Suppressor macrophage treated with lipopolysaccharide for 1 hour (primary cell): ENCODE measurements at places on chromosomes 2 and 18.
A peak's percentile ranks its signal among the peaks of the same experiment; 100 is the strongest.

DNA sequence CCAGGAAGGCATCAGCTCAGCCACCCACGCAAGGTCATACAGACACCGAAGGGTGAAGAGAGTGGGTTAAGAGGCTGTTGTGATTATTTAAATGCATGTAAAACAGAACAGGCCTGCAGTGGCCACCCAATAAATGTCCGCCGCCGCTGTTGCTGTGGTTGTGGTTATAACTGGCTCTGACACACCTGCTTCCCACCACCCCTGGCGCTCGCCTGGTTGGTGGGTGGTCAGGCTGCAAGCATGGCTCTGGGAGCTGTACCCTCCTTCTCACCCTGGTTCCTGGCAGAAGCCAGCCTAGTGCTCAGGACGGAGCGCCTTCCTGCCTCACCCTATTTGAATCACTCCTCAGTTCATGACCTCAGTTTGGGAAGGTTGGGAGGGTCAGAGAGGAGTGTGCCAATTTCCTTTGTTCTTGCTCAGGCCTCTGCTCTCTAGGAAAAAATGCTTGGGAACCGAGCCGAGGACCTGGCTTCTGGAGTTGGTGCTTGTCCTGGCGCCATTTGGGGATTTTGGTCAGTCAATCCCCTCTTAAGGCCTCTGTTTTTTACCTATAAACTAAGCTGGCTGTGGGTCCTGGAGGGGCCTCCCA is 5.3 kb upstream of the CRYBA2 start:
- no peak for DNase-seq

- DNase-seq = no peak
These were observed 523.1 kb downstream of the XIRP2 start for GRCh38 chr2:167411367-167411766.

- DNase-seq = no peak
These were observed 22.2 kb downstream of the TSN start for GRCh38 chr2:121777699-121778058.

GRCh38 chr2:151878655-151879563 is 50.7 kb upstream of the ARL5A start:
- DNase-seq = peak; percentile 93

GRCh38 chr2:108412995-108413710 is 35.4 kb downstream of the SULT1C4 start:
- DNase-seq = no peak

- no peak for DNase-seq
These were observed 65.9 kb downstream of the ADI1 start for GRCh38 chr2:3453190-3453999.

DNA sequence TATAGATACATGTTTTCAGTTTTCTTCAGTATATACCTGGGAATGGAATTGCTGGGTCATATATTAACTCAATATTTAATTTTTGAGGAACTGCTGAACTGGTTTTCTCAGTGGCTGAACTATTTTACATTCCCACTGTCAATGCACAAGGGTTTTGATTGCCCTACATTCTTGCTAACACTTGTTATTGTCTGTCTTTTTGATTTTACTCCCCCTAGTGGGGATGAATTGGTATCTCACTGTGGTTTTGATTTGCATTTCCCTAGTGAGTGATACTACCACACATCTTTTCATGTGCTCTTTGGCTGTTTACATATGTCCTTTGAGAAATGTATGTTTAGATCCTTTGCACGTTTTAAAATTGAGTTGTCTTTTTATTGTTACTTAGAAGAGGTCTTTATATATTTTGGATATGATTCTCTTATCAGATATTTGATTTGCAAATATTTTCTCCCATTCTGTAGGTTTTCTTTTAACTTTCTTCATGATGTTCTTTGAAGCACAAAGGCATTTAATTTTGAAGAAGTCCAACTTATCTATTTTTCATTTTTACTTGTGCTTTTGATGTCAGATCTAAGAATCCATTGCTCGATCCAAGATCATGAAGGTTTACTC is 36.2 kb downstream of the ASB1 start:
- peak; percentile 55 for DNase-seq

DNA sequence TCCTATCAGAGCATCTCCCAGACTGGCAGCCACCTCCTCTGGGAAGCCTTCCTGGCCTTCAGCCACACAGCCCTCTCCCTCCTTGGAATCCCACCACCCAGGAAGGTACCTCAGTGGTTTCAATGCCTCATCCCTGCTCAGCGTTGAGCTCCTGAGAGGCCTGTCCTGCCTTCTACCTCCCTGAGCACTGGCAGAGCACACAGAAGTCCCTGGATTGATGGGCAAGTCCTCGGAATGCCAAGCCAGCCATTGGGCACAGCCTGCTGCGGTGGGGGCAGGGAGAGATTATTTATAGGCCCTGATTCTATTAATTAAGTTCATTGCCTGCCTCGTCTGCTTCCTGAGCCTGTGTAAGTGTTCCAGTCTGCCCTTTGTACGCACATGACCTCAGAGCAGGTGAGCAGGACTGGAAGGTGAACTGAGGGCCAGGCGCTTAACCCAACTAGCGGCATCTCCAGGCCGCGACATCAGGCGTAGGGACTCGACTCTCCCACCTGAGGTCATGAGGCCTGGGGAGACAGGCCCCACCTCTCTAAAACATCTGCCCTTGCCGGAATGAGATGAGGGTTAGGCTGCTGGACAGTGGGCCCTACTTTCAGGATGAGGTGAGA is 63.4 kb downstream of the SMAD7 start:
- no peak for DNase-seq

DNA sequence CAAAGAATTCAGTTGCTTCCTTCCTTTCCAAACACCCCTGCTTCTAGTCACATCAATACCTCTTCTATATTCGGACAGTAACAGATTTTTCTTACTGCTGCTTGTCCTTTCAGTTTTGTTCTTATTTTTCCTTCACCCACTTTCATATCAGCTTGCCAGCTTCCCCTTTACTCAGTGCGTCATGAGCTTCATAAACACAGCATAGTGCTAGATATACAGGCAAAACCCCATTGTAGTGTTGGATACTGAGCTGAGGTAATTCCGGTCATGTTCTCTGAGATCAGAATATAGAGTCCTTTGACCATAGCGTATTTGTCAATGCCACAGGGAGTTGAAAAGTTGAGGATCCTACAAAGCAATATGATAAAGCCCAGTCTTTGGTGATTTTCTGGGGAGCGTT is 2.4 kb downstream of the FARP2 start:
- peak; percentile 88 for DNase-seq

DNA sequence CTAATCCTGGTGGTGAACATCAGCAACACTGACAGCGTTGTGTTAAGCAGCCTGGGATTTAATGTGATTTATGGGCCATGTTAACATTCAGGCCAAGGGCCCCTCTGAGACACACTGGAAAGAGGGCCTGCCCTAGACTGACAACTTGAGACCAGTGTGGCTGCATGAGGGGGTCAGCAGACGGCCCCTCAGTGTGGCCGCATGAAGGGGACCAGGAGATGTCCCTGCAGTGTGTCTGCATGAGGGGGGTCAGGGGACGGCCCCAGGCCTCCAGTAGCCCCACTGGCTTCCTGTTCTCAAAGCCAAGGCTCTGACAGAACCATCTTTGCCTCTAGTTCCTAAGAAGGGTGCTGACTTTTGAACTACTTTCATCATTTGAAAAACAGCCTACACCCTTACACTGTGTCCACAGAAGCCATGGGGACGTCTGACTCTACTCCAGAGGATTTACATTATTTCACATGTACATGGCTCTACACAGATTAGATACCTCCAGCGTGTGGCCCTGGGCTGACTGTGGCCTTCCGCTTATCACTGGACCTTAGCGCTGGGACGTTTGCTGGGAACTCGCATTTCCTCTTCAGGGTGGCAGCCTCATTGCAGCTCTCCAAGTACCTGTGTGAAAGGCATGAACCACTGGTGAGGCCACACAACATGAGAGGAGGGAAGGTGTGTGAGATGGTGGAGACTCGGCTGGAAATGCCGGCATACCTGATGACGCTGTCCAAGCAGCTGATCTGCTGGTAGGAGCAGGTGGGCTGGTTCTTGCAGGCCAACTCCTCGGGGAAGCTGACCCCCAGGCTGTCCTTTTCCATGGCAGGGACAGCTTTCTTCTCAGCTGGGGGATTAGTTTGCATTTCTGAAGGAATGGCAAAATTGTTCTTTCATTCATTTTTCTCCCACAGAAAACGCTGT is 18.2 kb upstream of the HES6 start:
- no peak for DNase-seq

DNA sequence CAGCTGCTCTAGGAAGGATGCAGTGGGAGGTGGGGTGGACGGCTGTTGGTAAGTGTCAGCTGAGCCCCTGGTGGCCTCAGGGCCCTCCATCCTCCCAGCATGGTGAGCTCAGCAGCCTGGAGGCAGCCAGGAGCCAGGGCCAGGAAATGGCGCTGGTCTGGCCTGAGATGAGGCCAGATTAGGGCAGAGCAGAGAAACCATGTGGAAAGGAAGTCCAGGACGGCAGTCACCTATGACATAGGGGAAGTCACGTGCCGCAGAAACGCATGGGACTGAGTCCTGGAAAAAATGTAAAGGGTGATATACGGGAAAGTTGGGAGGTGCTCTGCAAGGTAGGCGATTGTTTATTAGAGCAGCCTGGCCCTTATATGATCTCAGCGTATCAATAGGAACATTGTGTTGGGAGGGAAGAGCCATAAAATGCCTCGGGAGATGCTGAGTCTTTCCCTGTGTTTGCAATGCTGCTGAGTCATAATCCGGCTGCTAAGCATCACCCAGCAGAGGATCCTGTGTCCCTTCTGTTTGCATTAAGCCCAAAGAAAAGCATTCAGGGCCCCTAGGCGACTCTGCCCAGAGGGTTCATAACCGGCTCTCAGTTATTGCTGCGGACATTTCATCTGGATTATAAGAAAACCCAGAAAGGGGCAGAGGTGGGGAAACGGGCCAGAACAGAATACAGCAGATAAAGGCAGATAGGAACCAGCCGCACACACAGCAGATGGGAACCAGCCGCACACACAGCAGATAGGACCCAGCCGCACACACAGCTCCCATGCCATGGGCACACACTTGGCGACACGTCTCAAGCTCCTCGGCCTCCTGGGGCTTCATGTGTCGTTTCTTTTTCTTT is 30.3 kb upstream of the B3GNT7 start:
- peak; percentile 24 for DNase-seq

GRCh38 chr2:234457421-234457820 is 39.5 kb downstream of the ARL4C start:
- no peak for DNase-seq

DNA sequence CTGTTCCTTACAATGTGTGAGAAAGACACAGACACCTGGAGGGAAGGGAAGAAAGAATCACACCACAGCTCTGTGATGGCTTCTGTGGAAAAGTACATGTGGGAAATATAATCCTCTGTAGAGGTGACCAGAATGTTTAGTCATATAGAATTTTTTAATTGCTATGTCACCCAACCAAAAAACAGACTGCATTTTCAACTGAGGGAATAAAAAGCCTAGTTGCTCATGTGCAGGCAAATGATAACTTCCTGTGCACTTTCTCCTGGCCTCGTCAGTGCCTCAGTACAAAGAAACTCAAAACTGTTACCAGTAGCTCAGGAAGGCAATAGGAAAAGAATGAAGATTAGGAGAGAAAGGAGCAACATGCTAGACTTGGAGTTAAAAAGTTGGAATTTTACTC is 326.8 kb downstream of the OSR1 start:
- no peak for DNase-seq

DNA sequence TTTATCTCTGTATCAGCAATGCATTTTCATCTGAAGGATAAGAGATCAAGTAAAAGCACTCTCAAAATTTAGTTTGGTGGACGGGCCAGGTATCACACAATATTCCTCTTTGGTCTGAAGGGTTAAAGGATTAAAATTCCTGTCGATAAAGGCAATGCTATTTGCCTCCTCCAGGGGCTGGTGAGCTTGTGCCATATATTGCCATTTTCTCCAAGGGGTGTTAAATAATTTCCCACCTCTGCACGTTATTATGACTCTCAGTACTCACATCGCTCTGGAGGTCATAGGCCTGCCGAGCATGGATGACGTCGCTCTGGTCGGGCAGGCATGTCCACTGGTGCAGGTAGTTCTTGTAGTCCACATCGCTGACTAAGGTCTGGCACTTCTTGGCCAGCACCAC is 94.2 kb downstream of the NEB start:
- DNase-seq = no peak

DNA sequence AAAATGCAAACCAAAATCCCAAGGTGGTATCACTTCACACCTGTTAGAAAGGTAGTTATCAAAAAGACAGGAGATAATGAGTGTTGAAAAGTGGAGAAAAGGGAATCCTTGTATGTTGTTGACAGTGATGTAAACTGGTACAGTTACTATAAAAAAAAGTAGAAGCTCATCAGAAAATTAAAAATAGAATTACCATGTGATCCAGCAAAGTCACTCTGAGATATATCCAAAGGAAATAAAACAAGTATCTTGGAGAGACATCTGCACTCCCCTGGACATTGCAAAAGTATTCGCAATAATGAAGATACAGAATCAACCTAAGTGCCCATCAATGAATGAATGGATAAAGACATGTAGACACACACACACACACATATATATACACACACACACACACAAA is 208.3 kb upstream of the PIEZO2 start:
- no peak for DNase-seq

DNA sequence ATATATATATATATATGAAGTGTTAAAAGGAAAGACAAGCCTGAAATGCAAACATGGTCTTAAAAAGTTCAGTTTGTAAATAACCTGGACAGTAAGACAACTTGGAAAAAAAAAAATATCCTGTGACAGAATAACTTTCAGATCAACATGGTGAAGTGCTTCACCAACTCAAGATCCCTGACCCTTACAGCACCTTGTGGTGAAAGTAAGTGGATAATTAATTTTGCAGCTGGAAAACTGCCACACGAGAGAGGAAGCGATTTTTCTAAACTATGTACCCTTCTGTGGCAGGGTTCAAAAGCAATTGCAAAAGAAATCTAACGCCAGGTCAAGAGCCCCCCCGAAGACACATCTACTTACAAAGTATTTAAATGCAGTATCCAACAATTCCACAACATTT is 95.8 kb downstream of the PAX3 start:
- DNase-seq = no peak

GRCh38 chr2:99571954-99572353 is 82.1 kb upstream of the REV1 start:
- DNase-seq = no peak

DNA sequence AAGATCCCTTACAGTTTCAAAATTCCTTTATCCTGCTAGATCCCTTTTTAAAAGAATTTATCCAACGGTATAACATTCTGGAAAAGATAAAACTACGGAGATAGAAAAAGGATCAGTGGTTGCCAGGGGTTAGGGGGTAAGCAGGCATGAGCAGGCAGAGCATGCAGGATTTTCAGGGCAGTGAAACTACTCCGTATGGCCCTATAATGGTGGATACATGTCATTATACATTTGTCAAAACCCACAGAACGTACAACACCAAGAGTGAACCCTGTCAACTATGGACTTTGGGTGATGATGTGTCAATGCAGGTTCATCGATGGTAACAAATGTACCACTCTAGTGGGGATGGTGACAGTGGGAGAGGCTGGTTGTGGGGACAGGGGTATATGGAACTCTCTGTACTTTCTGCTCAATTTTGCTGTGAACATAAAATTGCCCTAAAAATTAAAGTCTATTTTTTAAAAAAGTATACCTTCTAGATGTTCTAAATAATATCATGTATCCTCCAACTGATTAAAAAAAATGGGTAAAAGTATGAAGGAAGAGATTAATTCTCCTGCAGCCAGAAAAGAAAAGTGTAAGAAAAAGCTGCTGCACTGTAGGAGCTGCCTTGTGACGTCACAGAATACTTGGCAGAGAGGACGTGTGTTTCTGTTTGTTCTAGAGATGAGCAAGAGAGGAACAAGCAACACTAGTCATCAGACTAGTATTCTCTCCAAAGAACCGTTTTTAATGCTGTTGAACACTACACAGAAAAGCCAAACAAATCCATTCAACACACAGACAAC is 23.6 kb downstream of the ANKRD44 start:
- DNase-seq = peak; percentile 89
